Fibroblast of pulmonary artery (primary cell): ENCODE measurements at places on chromosomes 13 and 19.
A peak's percentile ranks its signal among the peaks of the same experiment; 100 is the strongest.

DNA sequence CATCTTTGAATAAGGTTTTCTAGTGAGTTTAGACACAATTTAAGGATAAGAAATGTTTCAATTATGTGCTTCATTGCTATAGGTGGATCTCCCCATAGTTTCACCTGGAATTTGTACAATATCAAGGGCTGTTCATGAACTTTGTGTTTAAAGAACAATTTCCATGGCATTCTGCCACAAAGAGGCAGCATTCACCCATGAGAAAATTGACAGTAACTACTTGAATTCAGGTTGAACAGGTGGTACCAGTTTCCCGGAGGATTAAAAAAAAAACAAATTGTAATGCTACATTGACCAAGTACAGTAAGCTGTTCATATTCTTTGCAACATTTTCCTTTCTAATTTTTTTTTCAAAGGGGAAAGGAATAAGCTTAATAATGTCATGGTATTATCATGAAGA lies 9.1 kb downstream of the SLITRK5 start:
- DNase-seq: no peak

- DNase-seq: no peak
Observed at GRCh38 chr19:3599776-3600187, 6.9 kb downstream of the TBXA2R start.

GRCh38 chr13:98994080-98994479 lies 16.2 kb upstream of the DOCK9 start:
- no peak for DNase-seq

DNA sequence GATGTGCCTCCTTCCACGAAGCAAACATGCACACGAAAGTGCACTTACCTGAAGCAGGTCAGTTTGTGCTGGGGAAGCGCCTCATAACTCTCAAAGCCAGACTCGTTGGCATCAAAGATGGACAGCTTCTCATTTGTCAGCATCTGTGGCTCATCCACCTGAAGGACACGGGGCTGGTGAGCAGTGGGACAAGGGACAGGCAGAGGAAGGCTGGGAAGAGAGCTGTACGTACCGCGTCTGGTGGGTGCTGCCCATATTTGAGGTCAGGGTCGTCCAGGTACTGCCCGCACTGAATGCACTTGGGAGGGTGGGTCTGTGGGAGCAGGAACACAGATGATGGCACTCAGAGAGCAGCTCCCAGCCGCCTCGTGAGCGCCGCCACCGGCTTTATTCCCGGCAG lies 35.1 kb downstream of the DNMT1 start:
- no peak for DNase-seq

DNA sequence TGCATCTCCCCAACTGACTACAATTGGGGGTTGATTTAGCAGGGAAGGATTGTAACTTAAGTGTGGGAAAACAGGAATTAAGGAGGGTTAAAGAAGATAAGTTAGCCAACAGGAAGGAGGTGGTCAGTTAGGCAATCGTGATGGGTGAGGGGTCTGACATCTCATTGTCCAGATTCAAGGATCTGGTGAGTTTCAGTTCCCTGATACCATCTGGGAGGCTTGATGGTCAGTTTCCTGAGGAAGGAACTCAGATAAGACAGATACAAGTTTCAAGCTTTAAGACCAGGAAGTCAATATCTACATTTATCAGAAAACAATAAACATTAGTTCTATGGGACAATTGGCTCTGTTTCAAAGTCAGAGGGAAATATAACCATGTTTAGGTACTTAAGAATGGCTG lies 601.8 kb downstream of the SLITRK6 start:
- DNase-seq: peak; percentile 78
